ENCODE measurements at places on chromosomes 13 and 19.

- no peak for DNase-seq
Observed at GRCh38 chr19:45251452-45252354, 632 bp downstream of the MARK4 start.

GRCh38 chr13:108227651-108228272 is 9.6 kb downstream of the ABHD13 start:
- DNase-seq = peak; percentile 39

DNA sequence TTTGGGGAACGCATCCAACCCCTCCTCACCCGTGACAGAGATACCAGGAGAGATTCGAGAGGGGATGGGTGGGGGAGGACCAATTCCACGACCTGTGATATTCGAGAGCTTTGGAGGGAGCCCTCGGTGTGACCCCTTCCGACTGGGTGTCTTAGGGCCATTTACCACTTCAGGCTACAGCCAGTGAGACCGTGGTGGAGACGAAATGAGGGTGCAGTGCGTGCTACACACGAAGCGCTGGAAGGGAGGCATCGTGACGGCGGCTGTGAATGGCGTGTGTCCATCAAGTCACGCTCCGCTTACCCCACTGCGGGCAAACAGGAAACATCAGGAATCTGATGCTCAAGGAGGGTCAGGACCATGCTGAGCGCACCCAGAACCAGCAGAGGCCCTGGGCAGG is 10.4 kb downstream of the CTU1 start:
- DNase-seq = no peak

DNA sequence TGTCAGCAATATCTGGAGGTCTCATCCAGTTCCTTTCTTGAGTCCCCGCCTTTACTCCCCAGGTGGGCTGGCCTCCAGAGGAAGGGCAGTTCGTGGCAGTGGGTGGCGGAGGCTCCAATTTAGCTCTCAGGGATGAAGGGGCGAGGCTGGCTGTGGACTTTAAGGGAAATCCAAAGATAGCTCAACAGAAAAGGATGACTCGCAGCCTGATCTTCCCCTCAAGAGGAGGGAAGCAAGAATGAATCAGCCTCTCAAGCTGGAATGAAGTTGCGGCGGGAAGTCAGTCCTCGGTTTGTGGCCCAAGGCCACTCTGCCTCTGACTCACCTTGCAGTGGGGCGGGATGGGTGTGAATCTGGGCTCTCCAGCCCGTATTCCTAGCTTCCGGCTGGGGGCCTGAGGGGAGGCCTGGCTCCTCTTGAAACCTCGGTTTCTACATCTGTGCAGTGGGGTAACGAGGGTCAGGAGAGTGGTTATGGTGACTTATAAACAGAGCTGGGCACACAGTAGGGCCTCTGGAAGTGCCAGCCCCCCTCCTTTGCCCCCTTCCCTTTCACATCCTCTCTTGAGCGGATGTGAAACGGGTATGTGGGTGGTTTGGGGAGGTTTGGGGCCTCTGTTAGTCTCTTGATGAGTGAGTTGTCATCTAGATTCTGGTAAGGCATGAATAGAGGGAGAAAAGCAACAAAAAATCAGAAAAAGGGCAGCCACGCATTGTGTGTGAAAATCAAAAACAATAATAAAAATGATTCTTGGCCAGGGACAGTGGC is 10.5 kb upstream of the SMG9 start:
- DNase-seq = no peak

GRCh38 chr13:29496241-29496712 is 99.2 kb downstream of the SLC7A1 start:
- DNase-seq = no peak

- DNase-seq = no peak
Observed at GRCh38 chr13:44899967-44900366, 89.3 kb downstream of the NUFIP1 start.

GRCh38 chr19:11165486-11166030 is 10.0 kb upstream of the SPC24 start:
- no peak for DNase-seq

DNA sequence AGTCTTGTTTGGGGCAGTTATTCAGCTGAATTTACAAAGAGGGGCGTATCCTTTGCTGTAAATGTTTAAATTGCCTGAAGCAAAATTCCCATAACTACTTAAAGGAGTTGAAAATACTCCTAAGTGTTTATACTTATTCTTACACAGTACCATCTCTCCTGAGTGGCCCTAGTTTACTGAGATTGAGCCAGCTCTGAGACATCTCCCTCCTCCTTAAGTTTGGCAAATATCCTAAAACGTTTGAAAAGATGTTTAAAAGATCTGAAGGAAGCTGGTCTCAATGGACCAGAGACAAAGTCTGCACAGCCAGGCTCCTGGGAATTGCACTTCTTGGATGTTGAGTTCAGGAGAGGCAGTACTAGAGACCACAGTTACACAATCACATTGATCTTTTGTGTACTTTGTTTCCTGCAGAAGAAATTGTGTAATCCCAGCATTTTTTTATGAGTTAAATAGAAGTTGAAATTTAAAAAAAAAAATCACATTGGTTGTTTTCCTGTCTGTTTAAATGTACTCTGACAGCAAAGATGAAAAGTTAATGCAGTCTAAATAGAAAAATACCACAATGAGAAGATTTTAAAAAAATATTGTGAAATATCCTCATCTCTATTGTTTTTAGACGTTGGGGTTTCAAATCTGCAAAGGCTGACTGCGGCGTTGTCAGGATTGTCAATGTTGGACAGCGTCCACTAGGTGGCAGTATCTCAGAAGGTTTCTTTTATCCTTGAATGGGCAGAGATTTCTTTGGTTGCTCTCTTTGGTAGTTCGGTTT is 20.7 kb downstream of the TNFSF11 start:
- peak; percentile 31 for DNase-seq

DNA sequence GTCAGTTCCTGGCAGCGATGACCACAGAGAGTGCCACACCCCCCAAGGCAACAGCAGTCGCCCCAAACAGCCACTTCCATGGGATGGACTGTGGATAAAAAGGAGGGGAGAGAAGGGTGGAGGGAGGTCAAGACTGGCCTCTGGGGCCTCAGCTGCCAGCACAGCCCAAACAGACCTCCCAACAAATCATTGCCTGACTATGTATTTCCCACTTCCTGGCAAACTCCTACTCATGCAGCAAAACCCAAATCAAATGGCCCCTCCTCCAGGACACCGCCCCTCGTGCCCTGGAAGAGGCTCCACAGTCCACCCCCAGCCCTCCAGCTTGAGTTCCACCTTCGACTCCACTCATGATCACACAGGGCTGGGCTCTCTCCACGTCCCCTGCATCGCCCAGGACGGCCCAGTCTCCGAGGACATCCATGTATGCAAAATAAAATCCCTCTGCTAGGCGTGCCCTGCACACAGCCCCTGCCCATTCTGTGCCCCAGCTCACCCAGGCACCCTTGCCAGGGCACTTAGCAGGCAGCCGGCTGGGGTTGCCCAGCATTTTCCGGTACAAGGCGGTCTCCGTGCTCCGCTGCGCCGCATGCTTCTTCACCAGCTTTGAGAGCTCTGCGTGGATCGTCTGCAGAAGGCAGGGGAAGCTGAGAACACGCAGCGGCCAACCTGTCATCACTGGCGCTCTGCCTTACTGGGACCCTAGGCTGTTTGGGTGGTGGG is 10.5 kb upstream of the ELL start:
- DNase-seq = no peak

- no peak for DNase-seq
Observed at GRCh38 chr13:46314587-46314986, 72.5 kb downstream of the RUBCNL start.

- no peak for DNase-seq
Observed at GRCh38 chr13:108433976-108434755, 164.6 kb downstream of the TNFSF13B start.

DNA sequence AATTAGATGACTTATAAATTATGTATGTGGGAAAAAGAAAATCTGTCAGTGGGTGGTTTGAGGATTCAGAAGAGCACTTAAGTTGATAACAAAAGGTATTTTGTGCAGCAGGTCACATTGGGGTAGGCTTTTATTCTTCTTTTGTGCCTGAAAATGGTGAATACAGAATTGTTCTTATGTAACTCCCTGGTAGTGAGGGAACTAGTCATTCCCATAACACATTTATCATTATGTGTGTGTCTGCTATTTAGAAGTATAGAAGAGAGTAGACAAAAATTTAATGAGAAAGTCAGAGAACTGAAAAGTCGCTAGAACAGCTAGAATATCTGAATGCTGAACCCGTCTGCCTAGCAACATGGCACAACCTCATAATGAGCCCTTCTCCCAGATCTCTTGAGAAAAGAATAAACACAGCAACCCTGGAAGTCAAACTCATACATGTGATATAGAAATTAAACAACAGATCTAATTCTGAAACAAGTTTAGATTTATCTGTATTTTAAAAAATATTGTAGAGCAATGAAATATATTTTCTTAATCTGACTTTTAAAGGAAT is 111.8 kb upstream of the EDNRB start:
- DNase-seq = no peak

DNA sequence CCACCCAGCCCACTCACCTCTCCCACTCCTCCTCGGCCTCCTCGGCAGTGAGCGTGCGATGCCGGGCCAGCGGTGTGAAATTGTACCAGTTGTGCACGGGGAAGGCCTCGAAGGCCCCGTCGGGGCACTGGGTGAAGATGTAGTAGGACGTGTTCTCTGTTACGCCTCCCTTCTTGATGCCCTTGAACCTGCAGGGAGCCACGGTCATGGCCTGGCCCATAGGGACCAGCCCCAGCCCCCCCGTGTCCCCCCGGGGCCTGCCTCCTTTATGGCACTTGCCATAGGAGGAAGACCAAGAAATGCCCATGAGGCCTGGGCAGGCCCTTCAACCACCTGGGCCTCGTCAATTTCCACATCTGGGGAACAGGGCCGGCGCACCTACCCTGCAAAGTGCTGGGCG is 5.6 kb downstream of the GTF2F1 start:
- no peak for DNase-seq

- DNase-seq = no peak
Observed at GRCh38 chr19:10412257-10412977, 7.9 kb upstream of the PDE4A start.

- peak; percentile 84 for DNase-seq
Observed at GRCh38 chr13:99176309-99177276, 24.1 kb upstream of the UBAC2 start.

DNA sequence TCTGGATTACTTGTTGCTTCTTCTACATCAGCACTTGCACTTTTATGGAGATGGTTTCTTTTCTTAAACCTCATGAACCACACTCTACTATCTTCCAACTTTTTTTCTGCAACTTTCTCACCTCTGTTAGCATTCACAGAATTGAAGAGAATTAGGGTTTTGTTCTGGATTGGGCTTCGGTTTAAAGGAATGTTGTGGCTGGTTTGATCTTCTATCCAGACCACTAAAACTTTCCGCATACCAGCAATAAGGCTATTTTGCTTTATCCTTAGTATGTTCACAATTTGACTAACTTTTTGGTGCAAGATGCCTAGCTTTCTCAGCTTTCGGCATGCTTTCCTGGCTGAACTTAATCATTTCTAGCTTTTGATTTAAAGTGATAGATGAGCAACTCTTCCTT is 666.7 kb upstream of the MIR17HG start:
- no peak for DNase-seq

- peak; percentile 45 for DNase-seq
Observed at GRCh38 chr19:40752257-40752781, 1.3 kb downstream of the SNRPA start.

Measured in CD8-positive, alpha-beta T cell (primary cell).